ENCODE measurements at places on chromosomes 7 and 10.

GRCh38 chr7:139772115-139772514 lies 5.7 kb downstream of the HIPK2 start:
- no peak for DNase-seq

DNA sequence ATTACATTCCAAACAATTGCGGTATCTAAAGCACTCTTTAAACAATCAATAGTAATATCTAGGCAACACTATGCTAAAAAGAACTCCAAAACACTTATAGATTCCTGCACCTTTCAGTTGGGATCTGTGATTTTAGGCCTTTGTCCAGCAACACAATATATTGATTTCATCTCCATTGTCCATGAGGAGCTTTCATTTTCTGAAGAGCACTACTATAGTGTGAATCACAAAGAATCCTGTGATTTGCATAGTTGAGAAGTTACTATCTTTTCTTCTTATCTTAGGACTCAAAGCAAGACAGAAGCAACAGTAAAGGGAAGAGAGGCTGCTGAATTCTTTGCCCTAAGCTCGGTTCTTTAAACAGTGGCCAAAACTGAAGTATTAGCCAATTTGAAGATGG lies 846.8 kb downstream of the IPMK start:
- no peak for DNase-seq

DNA sequence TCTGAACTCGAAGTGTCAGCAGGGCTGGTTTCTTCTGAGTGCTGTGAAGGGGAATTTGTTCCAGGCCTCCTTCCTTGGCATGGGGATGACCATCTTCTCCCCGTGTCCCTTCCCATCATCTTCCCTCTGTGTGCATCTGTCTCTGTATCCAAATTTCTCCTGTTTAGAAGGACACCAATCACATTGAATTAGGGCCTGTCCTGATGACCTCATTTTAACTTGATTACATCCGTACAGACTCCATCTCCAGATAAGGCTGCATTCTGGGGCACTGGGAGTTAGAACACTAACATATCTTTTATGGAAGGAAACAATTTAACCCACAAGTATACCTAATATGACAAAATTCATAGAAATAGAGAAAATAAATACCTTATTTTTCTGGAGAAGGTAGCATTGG lies 76.8 kb upstream of the ANKRD1 start:
- no peak for DNase-seq

- DNase-seq = no peak
Observed at GRCh38 chr10:133527771-133528271, 658 bp downstream of the CYP2E1 start.

DNA sequence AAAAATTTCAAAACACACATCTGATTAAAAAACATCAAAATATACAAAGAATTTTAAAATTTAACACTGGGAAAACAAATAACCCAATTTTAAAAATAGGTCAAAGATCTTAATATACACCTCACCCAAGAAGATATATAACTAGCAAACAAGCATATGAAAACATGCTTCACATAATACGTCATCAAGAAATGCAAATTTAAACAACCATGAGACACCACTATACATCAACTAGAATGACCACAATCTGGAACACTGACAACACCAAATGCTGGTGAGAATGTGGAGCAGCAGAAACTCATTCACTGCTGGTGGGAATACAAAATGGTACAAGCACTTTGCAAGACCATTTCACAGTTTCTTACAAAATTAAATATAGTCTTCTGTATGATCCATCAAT lies 498.4 kb downstream of the IPMK start:
- no peak for DNase-seq

GRCh38 chr7:45347804-45348203 lies 190.2 kb downstream of the RAMP3 start:
- DNase-seq = no peak

GRCh38 chr10:103699611-103700435 lies 155.6 kb downstream of the SH3PXD2A start:
- DNase-seq = no peak

DNA sequence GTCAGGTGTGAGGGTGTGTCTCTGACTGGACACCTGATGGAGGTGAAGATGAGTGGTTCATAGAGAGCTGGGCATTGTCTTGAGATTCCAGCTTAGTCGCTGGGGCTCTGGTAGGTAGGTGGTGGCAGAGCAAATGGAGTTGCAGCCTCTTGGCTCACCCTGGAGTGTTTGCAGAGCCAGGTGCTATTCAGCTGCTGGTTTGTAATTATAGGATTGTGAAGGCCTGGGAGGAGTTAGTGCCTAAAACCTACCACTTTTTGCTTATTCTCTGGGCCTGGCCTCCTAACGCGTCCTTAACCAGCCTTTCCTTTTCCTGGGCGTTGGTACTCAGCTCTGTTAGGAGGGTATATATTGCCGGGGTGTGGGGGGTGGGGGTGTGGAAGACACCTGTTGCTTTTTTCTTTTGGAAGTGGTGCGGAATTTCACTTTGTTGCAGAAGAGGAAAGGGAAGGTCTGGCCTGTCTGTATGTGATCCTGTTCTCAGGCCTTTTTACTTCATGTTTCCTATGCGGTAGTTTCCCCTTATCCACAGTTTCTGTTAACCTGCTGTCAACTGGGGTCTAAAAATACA lies 3.2 kb downstream of the PPRC1 start:
- DNase-seq = no peak

- no peak for DNase-seq
Observed at GRCh38 chr7:33697616-33698015, 207.7 kb upstream of the BMPER start.

GRCh38 chr10:114131094-114131493 lies 42.9 kb downstream of the CCDC186 start:
- no peak for DNase-seq

DNA sequence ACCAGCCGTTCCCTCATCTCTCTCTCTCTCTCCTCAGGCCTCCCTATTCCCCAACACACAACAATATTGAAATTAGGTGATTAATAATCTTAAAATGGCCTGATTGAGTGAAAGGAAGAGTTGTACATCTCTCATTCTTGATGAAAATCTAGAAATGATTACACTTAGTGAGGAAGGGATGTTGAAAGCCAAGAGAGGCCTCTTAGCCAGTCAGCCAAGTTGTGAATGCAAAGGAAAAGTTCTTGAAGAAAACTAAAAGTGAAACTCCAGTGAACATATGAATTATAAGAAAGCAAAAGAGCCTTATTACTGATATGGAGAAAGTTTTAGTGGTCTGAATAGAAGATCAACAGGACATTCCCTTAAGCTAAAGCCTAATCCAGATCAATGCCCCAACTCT lies 695.1 kb downstream of the GRID1 start:
- DNase-seq = no peak

DNA sequence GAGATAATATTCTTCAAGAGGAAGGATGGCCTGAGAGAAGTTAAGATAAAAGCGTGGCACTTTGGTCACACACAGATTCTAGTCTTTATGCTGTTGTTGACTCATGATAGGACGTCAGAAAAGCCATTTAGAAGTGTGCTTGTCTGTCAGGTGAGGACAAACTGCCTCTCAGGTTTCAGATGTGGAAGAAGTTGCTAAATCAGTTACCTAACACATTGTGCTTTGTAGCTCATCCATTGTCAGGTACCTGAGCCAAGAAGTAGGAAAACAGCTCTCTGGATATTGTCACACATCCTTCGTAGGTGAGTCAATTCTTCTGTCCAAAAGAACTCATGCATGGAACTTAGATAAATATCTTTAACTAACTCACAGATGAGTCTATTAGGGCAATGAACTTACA lies 49.5 kb upstream of the PHYHIPL start:
- DNase-seq = no peak

DNA sequence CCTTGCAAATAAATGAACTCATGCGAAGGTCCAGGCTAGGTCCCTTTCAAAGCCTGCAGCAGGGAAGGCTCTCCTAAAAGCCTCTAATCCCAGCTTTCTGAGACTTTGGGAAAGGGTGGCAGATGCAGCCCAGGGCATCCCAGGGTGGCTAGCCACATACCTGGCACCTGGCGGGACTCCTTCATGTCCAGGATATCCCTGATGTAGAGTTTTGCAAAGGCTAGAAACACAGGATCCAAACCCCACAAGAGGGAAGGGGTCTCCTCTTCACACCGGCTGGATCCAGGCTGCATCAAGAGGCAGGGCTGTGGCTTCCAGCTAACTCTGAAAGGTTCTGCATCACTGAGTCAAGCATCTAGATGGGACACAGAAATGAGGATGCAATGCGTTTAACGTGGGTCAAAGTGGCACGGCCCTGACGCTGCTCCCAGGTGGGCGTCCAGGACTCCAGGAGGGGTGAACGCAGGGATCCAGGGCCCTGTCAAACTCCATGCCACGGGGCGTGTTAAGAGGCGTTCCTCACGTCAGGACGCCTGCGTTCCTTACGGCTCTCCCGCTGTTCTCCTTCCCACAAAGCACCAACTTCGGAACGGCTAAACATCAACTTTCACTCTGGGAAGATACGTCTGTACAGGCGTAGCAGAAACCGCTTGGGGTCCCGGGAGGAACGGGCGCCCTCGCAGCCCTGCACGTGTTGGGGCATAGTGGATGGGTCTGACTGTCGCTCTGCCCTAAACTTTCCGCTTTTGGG lies 507 bp downstream of the STN1 start:
- DNase-seq = peak; percentile 45
